ENCODE measurements at places on chromosomes 13 and 19.

GRCh38 chr19:48367855-48368254 lies 3.7 kb downstream of the SYNGR4 start:
- ATAC-seq = no peak

GRCh38 chr13:40434516-40435397 lies 231.7 kb downstream of the FOXO1 start:
- no peak for ATAC-seq

- no peak for ATAC-seq
Observed at GRCh38 chr19:18500799-18501198, 21.1 kb downstream of the ELL start.

- no peak for ATAC-seq
Observed at GRCh38 chr13:70424428-70424827, 316.2 kb upstream of the KLHL1 start.

- ATAC-seq = no peak
Observed at GRCh38 chr13:106696140-106696539, 128.2 kb upstream of the ARGLU1 start.

DNA sequence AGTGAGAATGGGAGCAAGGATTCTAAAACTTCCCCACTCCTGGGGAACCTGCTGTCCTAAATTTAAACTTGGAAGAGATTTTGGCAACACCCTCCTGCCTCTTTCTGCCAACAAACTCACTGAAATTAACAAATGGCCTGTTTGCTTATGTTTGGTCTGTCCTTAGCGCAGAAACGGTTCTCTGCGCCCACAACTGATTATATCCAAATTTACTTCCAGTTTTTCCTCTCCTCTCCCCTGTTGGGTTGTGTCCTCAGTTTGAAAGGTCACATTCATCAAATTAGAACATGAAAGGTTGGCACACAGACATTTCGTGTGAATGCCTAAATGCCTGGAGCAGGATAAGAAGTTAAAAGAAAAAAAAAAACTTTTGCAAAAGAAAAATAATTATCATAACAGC lies 56.4 kb upstream of the MRI1 start:
- no peak for ATAC-seq

GRCh38 chr13:85545771-85546170 lies 253.4 kb downstream of the SLITRK6 start:
- no peak for ATAC-seq

GRCh38 chr19:16641695-16642094 lies 13.7 kb upstream of the MED26 start:
- ATAC-seq = no peak

GRCh38 chr19:2089001-2089711 lies 7.0 kb downstream of the MOB3A start:
- peak; percentile 20 for ATAC-seq

DNA sequence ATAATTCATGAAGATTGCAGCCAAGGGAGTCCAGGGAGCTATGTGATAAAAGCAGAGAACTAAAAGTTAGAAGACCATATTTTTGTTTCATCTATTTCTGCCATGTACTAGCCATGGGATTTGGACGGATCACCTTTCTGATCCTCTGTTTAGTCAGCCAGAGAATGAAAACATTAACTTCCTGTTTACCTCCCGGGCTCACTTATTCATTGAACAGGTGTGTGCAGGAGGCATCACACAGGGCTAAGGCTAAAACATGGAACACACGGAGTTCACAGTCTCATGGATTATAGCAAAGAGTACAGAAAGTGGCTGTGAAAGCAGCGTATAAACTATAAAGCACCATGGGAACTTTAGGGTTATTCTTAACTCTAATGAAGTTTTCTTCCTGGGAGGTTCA lies 96.8 kb downstream of the GPR12 start:
- no peak for ATAC-seq

- no peak for ATAC-seq
Observed at GRCh38 chr13:59801107-59801880, 362.4 kb downstream of the DIAPH3 start.

DNA sequence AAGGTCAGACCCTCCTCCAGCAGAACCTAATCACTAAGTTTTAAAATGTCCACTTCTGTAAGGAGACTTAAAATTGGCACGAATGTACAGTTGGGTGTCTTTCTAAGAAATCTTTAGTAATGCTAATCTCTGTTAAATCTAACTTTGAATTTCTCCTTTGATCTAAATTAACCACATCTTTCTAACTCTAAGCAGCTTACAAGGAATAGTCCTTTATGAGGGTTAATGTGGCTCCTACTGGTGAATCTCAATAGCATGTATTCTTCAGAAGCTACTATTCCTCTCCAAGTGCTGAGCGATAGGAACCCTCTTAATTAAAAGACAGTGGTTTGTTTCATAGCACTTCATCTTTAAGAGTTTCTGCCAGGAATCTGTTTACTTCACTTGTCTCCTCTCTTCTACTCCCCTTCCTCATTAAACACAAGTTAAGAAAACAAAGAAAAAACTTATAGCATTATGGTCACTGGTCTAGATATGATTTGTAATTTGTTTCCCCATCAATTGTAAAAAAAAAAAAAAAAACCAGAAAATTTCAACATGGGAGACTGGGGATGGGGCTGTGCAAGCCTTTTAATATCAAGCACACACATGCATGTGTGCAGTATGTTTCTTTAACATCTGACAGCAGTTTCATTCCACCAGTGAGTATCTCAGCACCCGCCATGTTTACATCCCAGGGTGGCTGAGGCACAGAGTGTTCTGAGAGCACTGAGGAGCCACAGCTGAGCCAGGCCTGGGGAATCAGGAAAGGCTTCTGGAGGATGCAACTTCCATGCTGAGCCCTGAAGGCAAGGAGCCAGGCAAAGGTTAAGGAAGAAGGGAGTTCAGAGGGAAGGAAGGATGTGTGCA lies 57.7 kb downstream of the ATP7B start:
- no peak for ATAC-seq

DNA sequence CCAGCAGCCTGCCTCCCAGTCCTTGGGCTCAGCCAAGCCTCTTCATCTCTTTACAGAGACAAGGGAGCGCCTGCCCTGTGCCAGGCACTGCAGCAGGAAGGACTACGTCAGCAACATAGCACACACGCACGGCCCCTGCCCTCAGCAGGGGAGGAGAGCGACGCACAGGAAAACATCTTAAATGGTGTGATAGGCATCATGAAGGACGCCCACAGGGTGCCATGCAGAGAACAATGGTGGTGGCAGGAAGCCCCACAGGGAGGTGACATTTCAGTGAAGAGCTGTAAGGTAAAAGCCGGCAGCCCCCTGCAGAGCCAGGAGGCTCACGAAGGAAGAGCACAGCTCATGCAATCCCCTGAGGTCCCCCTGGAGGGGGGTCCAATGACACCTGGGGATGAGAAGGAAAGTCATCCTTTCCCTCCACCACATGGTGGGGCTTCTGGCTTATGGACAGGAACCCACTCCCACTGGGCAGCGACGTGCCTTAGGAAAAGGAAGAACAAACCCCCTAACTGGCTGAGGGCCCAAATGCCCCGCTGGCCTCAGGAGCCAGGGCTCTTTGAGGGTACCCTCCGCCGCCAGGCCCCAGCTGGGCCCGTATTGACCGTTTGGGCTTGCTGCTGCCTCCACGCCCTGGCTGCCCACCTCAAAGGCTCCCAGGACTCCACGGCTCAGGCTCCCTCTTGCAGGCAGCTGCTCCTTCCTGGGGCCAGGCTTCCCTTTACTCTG lies 37.3 kb upstream of the C13orf42 start:
- peak; percentile 65 for ATAC-seq

- ATAC-seq = no peak
Observed at GRCh38 chr19:45163751-45164460, 3.1 kb upstream of the NKPD1 start.

DNA sequence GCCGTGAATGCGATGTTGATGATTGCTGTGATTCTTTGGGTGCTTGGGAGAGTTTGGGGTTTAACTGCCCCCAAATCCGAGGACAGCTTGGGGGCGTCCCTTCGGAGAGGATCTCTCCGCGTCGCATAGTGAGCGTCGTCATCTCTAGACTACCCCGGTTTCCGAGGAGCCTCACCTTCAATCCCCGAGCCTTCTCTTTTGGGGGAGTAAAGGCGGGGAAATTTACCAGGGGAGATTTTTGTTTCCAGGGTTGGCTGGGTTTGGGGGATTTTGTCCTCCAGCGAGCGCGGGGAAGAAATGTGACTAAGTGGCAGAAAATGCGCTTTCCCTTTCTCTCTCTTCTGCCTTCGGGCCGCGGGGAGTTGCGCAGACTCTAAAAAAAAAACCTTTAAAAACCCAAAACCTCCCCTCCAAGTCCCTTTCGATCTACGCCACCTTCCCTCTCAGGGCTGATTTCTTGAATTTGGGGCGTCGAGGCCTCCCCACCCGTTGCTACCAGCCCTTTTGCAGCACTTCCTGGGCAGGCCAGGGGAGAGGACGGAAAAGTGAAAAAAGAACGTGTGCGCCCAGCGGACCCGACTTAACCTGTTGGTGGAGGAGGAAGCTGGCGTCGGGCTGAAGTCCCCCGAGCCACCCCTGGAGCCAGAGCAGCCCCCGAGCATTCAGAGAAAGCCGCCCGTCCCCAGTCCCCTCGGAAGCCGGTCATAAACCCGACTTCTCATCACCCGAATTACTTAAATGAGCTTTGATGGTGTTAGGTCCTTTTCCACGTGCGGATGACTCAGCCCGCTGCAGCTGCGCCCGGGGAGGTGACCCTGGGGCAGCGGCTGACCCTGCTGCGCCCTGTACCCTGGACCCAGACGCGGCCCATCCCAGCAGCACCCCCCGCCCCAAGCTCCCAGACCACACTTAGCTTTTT lies 17.7 kb downstream of the NFIX start:
- no peak for ATAC-seq

DNA sequence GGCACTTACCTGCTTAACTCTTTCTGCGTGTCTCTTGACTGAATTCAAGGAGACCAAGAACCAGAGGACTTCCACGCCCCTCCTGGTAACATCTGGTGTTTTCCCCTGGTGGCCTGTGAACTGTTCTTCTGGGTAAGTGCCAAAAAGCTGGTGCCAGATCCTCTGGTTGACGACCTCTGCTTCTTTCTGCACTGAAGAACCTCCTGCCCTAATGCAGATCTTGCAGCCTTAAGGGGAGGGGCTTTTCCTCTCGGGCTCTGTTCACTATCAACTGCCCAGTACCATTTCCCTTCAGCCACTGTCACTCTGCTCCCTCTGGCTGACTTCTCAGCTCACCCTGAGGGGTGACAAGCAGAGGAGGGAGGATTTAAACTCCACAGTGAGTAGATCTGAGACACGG lies 6.1 kb upstream of the ERVV-1 start:
- no peak for ATAC-seq

GRCh38 chr13:50277906-50278305 lies 262.7 kb downstream of the KCNRG start:
- ATAC-seq = no peak

- no peak for ATAC-seq
Observed at GRCh38 chr13:27354379-27354778, 70.0 kb upstream of the GTF3A start.

- ATAC-seq = no peak
Observed at GRCh38 chr13:78607409-78608251, 4.3 kb upstream of the POU4F1 start.

- ATAC-seq = no peak
Observed at GRCh38 chr19:49635530-49636232, 4.3 kb downstream of the RRAS start.

DNA sequence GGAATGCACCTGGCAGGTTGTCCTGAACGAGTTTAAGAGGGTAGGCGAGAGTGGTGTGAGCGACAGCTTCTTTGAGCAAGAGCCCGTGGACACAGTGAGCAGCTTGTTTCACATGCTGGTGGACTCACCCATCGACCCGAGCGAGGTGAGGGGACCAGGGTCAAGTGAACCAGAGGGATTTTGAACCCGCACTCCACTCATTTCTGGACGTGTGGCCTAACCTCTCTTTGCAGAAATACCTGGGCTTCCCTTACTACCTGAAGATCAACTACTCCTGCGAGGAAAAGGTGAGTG lies 1.7 kb downstream of the CATSPERG start:
- no peak for ATAC-seq

DNA sequence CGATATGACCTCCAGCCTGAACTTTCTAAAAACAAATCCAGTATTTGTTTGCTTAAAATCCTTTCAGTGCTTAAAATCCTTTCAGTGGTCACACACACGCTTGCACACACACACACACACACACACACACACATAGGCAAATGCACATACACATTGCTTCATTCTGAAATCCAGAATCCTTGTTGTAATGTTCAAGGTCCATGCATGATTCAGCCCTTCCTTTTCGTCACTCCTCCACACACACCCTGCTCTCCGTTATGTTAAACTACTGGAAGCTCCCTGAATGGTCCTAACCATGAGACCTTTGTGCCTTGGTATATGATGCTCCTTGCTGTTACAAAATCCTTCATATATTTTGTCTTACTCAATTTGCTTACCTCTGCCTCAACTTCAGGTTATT lies 44.9 kb downstream of the SERTM1 start:
- no peak for ATAC-seq

- ATAC-seq = no peak
Observed at GRCh38 chr19:10418235-10418484, 2.2 kb upstream of the PDE4A start.

GRCh38 chr13:50396001-50396400 lies 380.8 kb downstream of the KCNRG start:
- no peak for ATAC-seq

- peak; percentile 98 for ATAC-seq
Observed at GRCh38 chr13:34435338-34435737, 506.7 kb upstream of the NBEA start.

- no peak for ATAC-seq
Observed at GRCh38 chr13:78133511-78133910, 214.9 kb upstream of the EDNRB start.

DNA sequence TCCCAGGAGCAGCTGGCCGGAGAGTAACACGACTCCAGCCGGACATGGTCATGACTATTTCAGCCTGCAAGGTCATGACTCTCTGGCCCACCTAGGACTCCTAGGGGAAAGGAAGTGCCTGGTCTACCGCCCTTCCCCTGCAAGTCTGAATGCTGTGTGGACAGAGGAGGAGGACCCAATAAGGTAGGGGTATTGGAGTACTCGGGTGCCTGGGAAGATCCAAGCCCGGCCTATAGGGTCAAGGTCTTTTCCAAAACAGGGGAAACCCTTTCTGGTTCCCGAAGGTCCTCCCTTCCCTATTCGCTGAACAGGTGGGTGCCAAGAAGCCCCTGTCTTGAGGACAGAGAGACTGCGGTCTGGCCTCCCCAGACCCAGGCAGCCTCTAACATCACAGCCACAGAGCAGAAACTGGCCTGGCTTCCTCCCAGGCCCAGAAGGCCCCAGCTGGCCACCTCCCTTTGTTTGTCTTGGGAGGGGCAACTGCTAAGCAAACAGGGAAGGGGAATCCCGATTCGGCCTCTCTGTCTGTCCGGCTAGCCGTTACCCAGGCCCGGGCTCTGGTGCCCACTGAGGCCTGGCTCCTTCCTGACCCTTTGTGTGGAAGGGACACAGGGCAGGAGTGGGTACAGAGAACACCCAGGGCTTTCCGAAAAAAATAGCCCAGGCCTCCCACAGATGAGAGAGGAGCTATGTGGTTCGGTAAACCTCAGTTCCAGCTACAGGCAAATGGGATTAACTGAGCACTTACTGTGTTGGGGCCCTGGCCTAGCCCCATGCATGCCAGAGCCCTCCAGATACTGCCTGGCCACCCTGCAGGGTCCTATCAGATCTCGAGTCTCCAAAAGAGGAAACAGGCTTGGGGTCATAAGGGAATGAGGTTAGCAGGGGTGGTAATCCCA lies 5.2 kb upstream of the GRAMD1A start:
- no peak for ATAC-seq

GRCh38 chr19:428149-428548 lies 19.2 kb upstream of the C2CD4C start:
- ATAC-seq = no peak
